Hepatocyte (in vitro differentiated cells): ENCODE measurements at places on chromosomes 2 and 18.
A peak's percentile ranks its signal among the peaks of the same experiment; 100 is the strongest.

DNA sequence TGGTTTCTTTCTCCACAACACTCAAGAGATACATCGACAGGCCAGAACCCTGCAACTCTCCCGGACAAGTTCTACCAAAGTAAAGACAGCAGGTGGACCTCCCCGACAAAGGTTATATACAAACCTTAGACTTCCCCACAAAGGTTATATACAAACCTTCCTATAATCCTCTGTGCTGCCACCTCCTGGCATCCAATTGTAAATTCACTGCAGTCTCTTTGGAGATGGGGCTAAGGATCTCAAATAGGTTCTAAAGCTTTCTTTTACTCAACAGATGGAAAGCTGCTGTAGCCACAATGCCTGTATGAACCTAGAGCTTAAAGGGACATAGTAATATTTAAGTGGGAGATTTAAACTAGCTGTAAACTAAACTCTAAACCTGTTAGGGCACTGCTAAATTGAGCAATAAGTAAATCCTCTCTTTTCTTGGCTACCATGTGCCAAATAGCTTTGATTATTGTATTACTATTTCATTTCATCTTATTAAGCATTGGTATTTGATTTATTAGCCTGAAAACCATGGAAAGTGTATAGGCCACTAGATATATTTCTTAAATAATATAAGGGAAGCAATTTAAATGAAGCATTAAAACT is 9.8 kb upstream of the MREG start:
- peak; percentile 70 for DNase-seq

GRCh38 chr2:230627806-230628724 is 84.6 kb upstream of the CAB39 start:
- DNase-seq, result peak; percentile 66

GRCh38 chr2:72915320-72915906 is 1.9 kb upstream of the EMX1 start:
- peak; percentile 3 for DNase-seq

DNA sequence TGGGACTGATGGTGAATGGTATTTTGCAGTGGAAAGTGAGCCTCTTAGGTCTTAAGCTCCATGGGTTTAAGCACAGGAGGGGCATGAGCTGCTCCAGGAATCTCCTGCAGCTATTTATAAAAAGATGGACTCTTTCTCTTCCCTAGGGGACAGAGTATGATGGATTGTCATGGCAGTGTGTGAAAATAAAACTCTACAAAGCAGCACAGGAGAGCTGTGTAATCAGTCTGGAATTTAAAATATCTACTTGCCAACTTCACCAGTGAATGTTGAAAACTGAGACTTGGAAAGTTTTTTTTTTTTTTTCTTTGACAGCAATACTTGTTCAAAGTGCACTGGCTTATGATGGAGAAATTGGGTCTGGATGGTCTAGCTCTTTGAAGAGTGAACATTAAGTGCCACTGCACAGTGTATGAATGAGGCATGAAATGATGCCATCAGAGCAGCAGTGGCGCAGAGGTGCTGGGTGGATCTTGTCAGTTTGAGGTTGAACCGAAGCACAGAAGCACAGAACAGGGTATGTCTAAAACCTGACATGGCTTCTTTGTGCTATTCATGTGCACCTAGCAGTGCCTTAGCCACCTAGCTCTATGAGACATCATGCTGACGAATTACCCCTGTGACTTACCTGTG is 245.4 kb downstream of the PTPRM start:
- no peak for DNase-seq

- DNase-seq, result no peak
These were observed 6.5 kb downstream of the WIPF1 start for GRCh38 chr2:174590928-174591648.

DNA sequence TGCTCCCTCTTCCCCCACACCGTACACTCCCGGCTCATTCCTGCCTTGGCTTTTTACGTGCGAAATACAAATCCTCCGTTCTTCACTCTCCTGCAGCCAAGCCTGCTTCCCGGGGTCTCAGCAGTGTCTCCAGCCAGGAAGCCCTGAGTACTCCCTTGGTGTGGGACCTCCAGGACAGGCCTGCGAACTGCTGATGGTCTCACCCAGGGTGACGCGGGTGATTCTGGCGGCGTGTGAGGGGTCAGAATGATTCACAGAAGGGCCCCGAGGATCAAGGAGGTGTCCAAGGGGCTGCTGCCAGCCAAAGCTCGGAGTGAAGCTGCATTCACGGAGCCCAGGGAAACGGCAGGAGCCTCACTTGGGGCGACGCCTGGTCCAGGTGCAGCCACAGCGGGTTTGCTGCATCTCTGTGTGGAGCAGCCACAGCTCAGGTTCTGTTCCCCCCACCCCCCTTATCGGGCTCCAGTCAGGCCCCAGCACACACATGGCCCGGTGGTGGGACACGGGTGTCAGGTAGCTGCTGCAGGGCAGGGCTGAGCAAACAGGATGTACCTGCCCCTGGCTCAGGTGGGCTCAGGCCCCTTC is 337.7 kb upstream of the MYT1L start:
- no peak for DNase-seq

- no peak for DNase-seq
These were observed 115.8 kb downstream of the TTC27 start for GRCh38 chr2:32743480-32744236.

DNA sequence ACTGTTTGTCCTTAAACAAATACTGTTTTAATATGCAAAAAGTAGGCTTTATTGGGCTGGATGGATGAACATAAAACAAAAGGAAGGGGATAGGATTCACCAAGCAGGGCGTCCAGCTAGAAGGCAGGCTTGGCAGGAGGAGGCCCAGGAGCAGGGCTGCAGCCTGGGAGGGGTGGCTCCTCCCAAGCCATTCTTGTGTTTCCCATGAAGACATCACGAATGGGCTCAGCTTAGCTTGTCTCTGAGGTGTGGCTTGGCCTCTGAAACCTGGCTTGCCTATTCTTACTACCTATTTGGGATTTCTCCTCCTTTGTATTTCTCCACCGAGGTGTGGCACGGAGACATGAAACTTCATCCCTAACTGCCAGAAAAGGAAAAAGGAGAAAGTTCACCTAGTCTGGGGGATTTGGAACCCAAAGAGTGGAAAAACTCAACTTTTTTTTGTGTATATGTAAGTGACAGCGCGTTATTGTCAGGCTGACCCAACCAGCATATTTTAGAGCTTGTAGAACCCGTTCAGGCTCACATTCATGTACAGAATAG is 481.9 kb upstream of the SPRED2 start:
- no peak for DNase-seq

DNA sequence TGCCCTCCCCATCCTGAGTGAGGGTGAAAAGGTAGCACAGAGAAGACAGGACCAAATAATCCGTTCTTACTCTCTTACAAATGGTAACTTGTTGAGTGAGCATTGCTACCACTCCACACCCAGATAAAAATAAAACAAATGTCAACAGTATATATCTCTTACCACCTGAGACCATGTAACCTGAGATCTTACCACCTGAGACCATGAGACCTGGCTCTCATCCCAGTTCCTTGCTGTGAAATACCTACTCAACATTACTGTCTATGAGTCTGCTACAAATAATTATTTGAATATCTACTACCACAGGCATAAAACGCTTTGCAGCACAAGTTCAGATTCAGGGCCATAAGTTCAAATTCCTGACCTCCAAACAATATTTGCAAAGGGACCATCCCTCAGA is 234.7 kb downstream of the C1D start:
- DNase-seq, result no peak

GRCh38 chr2:222709191-222709891 is 37.9 kb downstream of the MOGAT1 start:
- DNase-seq, result peak; percentile 71

DNA sequence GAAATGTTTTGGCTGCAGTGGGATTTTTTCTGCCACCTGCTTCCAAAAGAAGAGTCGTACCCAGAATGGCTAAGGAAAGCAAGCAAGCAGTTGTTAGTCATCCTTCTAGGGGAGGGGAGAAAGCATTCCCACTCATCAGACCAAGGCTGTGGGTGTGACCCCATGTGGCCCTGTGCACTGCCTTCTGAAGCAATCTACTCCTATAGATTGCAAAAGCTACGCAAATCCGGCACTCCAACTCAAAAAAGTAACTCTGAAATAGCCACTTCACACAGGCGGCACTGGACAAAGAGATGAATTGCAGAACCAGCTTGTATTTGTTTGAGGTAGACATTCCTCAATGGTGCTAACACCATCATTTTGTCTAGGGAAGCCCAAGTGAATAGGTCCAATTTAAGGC is 44.3 kb downstream of the ST3GAL5 start:
- DNase-seq, result no peak

DNA sequence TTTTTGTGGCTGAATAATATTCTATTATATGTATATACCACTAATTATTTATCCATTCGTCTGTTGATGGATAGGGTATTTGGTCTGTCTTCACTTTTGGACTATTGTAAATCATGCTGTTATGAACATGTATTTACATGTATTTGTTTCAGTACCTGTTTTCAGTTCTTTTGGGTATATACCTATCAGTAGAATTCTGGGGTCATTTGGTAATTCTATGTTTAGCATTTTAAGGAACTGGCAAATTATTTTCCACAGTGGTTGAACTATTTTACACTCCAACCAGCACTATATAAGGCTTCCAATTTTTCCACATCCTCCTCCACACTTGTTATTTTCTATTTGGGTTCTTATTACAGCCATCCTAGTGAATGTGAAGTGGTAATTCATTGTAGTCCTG is 12.4 kb upstream of the TANK start:
- DNase-seq, result no peak

GRCh38 chr2:228268756-228269155 is 87.3 kb upstream of the SPHKAP start:
- no peak for DNase-seq

DNA sequence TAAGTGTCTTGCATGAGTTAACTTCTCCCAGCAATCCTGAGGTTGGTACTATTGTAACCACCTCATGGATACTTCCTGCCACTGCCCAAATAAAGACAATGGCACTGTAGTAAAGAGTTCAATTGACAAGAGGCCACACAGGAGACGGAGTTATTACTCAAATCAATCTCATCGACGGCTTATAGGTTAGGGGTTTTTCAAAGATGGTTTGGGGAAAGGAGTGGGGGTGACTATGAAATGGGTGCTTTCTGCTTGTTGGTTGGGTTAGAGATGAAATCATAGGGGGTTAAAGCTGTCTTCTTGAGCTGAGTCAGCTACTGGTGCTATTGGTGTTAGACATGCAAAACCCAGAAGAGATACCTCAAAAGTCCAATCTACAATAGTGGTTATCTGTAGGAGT is 1258.0 kb upstream of the ZEB2 start:
- DNase-seq, result no peak

GRCh38 chr2:236973343-236973980 is 112.2 kb upstream of the COPS8 start:
- no peak for DNase-seq

GRCh38 chr2:207136874-207137273 is 28.9 kb downstream of the KLF7 start:
- DNase-seq, result no peak

DNA sequence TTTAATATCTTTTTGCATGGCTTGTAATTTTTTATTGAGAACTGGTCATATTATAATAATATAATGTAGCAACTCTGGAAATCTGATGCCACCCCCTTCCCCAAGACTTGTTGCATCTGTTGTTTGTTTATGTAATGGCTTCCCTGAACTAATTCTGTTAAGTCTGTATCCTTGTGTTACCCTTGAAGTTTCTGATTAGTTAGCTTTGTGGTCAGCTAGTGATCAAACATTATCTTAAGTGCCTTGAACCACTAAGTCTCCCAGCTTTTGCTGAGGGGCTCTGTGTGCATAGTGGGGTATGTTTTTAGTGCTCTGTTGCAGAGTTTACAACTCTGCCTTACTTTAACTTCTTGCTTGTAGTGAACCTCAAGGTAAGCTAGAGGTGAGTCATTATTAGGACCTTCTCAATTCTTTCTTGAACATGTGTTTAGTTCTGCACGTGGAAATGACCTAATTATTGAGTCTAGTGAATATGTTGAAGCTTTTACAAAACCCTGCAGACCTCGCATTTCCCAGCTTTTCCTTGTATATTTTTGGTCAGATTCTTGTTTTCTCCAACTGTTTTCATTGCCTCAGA is 24.8 kb downstream of the SMCHD1 start:
- no peak for DNase-seq
